ENCODE measurements at places on chromosomes 2 and 18. TPM values are rescaled to one million over a fixed set of nuclear protein-coding genes. Genes with fewer than 3 reads are reported as not detected.

DNA sequence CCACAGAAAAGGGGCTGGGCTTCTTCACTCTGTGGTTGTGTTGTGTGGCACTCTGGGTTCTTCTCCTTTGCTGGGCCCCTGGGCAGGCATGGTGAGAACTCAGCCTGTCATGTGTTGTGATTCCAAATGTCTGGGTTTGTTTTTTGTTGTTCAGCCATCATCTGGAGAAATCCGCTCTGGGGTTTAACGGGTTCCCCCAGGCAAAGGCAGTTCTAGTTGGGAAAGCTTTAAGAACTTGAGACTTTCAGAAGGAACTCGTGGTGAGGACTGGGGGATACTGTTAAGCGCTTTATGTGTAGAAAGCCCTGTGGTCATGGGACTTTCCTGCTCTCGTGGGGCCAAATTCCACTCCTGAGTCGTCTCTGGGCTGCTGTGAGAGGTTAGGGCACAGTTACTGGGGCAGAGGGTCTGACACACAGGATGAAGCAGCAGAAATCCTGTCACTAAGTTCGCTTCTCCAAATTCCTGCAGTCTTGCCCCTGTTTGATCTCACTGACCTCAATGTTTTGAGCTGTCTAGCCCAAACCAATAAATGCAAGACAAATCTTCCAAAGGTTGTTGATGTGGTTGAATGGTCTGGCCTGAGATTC is 87.7 kb downstream of the RAPGEF4 start:
- DNase-seq = no peak

DNA sequence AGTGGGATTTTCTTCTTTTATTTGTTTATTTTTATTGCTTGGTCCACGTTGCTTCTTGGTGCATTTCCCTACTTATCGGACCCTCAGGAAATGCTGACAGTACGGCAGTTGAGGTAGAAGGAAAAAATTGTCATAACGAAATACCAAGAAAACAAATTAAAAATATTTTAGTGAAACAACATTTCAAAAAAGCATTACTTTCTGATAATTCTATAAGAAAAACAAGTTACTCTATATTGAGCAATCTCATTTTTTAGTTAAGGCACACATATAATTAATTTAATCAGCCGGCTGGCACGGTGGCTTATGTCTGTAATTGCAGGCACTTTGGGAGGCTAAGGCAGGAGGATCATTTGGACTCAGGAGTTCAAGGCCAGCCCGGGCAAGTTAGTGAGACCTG is 102.1 kb downstream of the SH3YL1 start:
- DNase-seq = no peak

DNA sequence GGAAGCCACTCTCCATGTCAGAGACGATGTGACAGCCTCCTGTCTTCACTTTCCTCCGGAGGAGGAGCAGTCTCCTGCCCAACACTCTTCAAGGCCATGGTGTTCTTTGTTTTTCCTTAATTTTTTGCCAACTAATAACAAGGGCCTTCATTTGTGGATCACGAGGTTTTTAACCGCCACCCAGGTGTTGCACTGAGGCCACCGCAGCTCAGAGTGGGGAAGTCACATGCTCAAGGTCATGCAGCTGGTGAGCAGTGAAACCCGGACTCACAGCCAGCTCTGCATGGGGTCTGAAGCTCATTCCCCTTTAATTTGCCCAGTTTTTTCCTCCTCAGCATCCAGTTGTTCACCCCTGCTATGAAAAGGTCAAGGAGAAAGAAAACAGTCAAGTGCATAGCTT is 19.6 kb downstream of the ENOSF1 start:
- DNase-seq = no peak

DNA sequence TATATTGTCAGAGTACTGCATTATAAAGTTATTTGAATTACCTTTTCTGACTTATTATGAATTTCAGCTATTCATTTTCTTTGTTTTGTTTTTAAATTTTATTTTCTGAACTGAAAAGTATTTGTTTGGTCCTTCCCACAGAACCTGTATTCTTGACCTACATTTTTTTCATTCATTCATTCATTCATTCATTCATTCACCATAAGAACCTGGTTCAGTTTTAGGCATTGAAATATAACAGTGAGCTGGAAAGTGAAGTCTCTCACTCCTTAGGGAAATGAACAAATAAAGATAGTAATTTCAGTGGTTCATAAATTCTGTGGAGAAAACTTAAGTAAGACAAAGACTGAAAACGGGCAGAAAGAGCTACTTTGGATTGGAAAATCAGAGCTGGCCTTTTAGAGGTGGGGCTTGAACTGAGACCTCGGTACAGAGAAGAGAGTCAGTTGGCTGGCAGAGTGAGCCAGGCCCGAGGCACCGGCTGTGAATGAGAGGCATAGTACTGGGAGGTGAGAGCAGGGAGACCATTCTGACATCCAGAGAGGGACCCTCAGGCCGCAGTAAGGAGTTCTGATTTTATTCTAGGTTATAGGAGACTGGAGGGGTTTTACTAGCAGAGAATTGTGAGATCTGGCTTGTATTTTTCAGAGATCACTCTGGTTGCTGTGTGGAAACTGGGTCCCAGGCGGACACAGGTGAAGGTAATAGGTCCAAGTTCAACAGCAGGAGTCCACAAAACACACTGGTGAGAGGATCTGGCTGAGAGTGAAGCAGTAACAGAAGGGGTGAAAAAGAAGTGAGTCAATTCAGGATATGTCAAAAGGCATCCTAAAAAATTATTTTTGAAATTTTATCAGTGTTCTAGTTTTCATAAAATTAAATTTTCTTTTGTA is 75.8 kb upstream of the FN1 start:
- no peak for DNase-seq

DNA sequence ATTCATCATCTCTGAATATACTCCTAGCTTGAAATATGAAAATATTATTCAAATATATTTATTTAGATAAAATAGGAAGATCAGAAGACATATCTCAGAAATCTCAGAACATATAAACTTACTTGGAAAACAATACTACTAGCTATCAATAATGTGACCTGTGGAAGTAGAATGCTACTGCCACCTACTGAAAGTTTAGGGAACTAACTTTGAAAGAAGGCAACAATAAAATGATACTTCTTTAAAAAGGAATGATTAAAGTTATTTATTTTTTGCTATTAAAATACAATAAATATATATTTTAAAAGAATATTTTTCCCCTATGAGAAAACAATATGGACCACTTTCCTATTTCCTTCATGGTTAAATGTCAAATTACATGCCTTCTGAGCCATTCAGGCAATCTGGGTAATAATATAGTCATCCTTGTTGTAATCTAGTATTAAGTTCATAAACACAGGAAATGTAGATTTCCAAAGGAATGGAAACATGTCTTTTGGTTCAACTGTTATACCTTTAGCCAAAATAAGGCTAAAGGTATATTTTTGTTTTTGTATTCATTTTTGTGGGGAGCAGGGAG is 26.0 kb downstream of the ACADL start:
- DNase-seq = no peak

- no peak for DNase-seq
Measured at GRCh38 chr18:73479477-73479876, 611.7 kb upstream of the NETO1 start.

DNA sequence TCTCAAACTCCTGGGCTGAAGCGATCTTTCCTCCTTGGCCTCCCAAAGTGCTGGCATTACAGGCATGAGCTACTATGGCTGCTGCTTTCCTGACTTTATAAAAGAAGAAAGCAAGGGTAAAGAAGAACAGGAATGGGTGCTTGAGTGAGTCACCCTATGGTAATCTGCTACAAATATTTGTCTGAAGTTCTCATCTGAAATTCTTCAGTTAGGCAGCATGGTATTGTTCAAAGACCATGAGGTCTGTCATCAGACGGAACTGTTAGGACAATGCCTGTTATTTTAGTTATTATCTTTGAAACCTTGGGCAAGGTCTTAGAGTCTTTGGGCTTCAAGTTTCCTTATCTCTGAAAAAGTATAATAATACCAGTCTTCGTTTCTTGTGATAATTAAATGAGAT is 695.8 kb downstream of the RNF144A start:
- no peak for DNase-seq

DNA sequence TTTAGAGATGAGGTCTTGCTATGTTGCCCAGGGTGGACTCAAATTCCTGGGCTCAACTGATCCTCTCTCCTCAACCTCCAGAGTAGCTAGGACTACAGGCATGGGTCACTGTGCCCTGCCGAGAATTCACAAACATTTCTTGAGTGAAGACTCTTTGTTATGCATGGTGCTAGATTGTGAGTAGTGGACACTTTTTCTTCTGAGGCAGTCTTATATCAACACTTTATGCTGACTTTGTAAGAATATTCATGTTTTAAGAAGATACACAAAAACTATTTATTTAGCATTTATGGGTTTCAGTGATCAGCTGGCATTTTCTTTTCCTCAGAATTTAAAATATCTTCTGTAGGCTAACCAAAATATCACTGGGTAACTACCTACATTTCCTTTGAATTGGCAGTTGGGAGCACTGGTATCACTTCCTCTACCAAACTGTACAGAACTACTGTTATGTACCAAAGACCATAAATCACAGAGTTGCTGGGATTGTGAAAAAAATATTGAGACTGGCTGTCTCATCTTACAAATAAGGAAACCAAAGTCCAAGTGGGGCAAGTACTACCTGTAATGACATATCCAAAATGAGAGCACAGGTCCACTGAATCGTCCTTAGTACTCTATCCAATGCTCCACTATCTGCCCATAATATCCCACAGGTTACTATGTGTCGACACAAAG is 34.0 kb downstream of the DOCK10 start:
- no peak for DNase-seq

DNA sequence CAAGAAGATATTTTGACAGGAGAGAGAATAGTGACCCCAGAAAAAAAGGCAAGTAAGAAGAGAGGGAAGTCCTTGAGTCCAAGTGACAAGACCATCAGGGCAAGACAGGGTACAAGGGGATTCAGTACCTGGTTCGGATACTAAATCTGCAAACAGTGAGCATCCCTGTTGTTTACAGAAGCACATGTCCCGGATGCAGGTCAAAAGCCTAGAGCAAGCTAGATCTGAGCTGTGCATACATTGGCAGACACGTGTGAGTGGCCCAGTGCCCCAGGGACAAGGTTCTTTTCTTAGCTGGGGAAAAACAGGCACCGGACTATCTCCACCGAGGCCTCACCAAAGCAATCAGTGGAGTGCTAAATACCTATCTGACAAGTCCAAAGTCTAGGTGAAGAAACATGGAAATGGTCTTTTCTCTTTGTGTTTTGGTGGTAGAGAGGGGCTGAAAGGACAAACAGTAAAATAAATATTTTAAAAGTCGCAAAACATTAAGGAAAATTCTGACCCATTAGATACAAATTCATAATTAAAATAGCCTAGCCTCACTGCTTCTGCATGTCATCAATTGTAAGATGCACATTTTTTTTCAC is 165.2 kb downstream of the SUCLG1 start:
- no peak for DNase-seq

DNA sequence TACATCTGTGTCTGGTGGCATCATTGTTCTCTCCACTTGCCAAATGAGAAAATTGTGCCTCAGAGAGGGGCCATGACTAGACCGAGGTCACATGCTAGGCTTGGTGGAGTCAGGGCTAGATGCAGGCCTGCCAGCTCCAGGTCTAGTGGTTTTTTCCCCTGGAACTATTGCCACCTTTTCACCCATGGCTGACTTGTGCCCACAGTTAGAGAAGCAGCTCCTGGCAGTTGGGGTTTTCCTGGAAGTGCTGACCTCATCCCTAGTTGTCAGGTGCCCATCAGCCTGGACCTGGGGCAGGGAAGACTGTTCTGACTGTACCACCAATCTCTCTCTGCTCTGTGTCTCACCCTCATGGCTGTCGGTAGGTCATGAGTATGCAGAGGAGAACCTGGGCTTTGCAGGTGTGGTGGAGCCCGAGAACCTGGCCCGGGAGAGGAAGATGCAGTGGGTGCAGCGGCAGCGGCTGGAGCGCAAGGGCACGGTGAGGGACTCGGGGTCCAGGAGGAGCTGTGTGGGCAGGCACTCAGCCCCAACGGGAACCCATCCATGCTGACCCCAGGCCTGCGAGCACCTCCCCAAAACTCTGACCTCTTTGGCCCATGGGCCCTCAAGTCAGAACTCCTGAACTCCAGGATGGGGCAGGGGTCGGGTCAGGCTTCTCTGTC is 12.4 kb upstream of the CATIP start:
- no peak for DNase-seq

DNA sequence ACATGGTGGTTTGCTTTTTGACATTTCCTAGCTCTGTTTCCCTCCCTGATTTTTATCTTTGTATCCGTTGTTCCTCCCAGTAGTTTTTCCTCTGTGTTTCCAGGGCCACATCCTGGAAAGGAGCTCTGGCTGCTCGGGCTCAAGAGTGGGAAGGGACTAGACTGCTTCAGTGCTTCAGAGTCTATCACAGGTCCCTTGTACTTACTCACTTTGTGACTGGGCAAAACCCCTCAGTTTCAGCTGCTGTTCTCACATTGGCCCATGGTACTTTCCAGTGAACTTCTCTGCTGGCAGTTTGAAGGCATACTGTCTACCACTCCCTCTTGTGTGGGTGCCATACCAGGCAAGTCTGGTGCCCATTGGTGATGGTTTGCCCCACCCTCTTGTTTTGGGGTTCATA is 7.5 kb upstream of the STAMBP start:
- no peak for DNase-seq

GRCh38 chr2:20447437-20448245 is 767 bp downstream of the RHOB start:
- DNase-seq = peak; percentile 90

- DNase-seq = no peak
Measured at GRCh38 chr2:159882130-159882745, 84.2 kb upstream of the CD302 start.

- no peak for DNase-seq
Measured at GRCh38 chr2:192969055-192969454, 774.3 kb upstream of the TMEFF2 start.

Gene POMC
- total RNA-seq = 3.4 TPM

Gene VWA3B
- not detected for total RNA-seq

Gene SCN9A
- 5.7 TPM for total RNA-seq

Gene VIL1
- total RNA-seq = 0.55 TPM

Gene FOXI3
- total RNA-seq = not detected

Gene SUPT7L
- total RNA-seq = 28.1 TPM

Gene IL1RL1
- total RNA-seq = 32.4 TPM

Gene ROCK2
- total RNA-seq = 456 TPM

Gene TRABD2A
- 6.3 TPM for total RNA-seq
